ENCODE measurements at places on chromosomes 5 and 9.

- no peak for DNase-seq
These were observed 177.0 kb downstream of the DCP2 start for GRCh38 chr5:113153512-113154097.

DNA sequence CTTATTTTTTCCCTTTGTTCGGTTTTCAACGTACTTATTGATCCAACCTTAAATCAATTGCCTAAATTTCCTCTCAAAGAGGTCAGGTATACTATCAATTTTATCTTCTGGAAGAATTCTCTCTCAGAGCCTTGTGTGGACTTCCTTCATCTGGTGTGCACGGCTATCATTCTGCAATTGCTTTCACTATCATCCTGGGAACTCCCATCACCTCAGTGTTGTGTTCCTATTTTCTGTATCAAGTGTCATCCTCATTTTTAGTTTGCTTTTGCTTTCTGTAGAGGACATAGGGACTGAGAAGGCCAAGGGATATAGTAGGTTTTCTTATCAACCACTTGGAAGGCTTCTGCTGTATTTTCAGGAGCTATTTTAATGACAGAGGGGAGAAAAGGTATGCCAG is 11.3 kb downstream of the STOM start:
- no peak for DNase-seq

DNA sequence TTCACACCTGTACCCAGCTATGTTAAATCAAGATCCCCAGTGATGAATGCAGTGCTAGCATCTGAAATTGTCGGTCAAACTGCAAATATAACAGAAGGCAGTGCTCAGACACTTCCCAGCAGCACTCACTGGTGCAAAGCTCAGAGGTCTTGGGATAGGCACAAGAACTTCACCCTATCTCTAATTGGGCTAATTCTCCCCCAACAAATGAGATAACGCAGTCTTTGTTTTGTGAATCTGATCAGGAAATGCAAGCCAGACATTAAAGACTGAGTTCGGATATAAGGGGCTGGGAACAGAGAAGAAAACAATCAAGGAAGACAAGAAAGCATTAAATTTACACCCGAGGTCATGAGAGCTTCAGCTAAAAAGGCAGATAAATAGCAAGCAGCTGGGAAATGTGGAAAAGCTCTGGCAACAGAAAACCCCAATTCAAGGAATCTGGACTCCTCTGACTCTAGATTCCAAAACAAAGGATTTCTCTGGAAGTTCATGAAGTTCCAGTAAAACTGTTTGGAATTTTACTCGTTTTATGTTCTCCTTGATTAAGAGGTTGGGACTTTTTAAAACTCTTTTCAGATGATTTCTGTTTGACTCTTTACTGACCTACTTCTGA is 65.1 kb downstream of the GNA14 start:
- DNase-seq: no peak

DNA sequence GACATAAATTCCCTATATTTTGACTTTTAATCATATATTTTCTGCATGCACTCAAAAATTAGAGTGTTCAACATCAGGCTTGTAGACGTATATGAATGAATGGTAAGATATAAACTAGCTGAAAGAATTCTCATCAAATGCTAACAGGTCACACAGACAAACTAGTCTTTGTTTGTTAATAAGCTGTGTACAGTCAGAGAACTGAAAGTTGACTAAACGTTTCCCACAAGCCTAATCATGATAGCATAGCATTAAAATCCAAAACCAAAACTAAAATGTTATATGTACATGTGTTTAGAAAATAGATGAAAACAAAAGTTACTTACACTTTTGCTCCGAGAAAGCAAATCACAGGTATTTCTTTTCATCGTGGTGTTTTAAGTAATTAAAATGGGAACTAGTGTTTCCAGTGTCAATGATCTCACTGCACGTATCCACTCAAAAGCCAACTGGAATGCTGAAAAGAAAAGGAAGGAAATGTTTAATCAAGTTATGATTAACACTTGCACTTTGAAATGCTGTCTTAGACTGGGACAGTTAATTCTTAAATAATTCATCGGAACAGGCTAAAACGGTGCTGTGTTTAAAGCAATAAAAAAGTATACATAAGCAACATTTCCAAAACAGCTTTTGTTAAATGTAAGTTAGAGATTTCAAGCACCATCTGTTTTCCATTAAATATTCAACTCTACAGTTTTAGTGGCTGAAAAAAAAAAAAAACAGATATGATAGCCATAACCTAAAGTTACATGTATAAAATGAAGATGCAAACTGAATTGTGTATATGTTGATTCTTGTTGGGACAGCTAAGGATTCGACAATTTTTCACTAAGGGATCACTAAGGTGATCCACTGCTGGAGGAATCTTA is 291.9 kb upstream of the PDE4D start:
- DNase-seq: no peak

GRCh38 chr9:71515107-71515506 is 253.2 kb downstream of the CEMIP2 start:
- no peak for DNase-seq

DNA sequence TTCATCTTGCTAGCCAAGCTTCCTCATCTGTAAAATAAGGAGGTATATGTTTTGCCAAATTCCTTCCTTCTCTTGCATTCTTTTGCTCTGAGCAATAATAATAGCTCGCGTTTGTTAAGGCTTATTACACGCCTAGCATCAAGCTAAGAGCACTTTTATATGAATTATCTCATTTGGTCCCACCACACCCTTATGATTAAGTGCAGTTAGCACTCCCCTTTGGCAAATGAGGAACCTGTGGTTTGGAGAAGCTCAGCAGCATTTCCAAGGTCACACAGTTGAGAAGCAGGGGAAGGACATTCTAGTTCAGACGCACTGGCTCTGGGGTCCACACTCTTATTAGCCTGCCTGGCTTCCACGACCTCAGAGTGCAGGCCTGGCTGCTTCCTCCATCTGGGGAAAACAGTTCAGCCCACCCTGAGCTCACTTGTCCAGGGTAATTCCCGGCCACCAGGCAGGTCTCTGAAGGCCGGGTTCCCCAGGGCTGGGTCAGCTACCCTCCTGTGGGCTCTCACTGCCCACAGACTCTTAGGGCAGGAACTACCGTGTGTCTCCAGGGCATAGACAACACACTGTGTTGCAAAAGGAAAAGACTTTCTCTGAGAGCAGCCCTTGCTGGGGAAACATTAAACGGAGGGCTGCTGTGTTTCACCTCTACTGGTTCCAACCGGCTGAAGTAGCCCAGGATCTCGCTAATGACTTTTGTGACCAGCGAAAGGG is 9.9 kb upstream of the FBP1 start:
- DNase-seq: no peak
